ENCODE measurements at places on chromosomes 12 and 14.

GRCh38 chr12:63387771-63388170 lies 236.8 kb upstream of the AVPR1A start:
- DNase-seq = no peak

GRCh38 chr12:26177283-26177682 lies 18.1 kb upstream of the SSPN start:
- DNase-seq = no peak

- no peak for DNase-seq
Observed at GRCh38 chr12:69641546-69641945, 30.8 kb upstream of the LRRC10 start.

DNA sequence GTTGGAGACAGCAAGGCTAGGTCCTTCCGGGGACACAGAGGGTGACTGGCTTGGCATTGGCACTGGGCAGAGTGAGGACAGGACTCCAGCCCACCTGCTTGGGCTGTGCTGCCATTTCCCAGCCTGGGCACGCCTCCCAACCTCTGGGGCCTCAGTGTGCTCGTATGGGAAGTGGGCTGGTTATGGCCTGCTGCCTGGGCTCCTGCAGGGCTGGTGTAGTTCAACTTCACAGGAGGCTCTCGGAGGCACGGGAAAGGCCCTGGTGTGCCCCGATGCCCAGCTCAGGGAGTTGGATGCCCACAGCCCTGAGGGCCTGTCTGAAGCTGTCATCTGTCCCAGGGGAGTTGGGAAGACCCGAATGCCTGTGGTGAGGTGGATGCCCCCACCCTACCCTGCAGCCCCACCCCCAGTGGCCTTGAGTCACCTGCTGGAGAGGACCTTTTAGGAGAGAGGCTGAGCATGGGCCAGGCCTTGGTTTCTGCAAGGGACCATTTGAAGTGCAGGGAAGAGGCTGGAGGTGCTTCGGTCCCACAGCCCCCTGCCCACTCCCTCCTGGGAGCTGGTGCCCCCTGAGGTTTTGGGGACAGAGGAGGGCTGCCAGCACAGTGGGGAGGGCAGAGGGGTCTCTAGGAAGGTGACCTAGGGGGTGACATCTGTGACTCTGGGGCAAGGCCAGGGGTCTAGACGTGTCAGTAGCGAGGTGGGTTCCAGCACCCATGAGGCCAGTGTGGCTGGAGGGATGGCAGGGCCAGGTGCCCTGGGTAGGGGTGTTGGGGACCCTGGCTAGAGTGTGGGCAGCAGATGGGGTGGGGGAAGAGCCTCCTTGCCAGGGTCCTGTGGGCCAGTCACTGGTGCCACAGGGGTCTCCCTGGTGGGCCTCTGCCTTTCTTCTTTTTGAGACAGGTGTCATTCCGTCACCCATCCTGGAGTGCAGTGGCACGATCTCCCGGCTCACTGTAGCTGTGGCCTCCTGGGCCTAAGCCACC lies 9.1 kb downstream of the ULK1 start:
- DNase-seq = no peak

- no peak for DNase-seq
Observed at GRCh38 chr12:99427104-99427503, 220.4 kb upstream of the GARIN6 start.

Measured in stimulated activated CD4-positive, alpha-beta T cell treated with anti-CD3 and anti-CD28 coated beads, Interleukin-4, amount 100 ng/mL, for 4 hours (primary cell).